ENCODE measurements at places on chromosomes 3 and 15.

- no peak for DNase-seq
These were observed 279.8 kb downstream of the ARPP21 start for GRCh38 chr3:35919160-35919559.

DNA sequence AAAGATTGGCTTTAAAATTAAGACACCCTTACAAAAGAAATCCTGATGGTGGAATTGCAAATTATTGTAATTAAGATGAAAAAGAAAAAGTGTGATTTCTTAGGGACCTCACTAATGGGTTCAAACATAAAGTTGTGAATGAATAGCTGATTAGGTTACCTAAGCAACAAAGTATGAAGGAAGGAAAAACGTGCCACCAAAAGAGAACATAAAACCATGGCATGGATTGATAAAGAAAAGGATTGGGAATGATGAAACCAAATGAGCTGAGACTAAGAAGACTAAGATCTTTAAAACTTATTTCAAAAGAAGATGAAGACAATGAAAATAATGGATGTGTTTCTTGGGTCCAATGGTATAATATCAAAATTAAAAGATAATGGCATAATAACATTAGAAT is 32.2 kb upstream of the GUCA1C start:
- no peak for DNase-seq

- DNase-seq: no peak
These were observed 77.0 kb downstream of the CCK start for GRCh38 chr3:42189001-42189460.

DNA sequence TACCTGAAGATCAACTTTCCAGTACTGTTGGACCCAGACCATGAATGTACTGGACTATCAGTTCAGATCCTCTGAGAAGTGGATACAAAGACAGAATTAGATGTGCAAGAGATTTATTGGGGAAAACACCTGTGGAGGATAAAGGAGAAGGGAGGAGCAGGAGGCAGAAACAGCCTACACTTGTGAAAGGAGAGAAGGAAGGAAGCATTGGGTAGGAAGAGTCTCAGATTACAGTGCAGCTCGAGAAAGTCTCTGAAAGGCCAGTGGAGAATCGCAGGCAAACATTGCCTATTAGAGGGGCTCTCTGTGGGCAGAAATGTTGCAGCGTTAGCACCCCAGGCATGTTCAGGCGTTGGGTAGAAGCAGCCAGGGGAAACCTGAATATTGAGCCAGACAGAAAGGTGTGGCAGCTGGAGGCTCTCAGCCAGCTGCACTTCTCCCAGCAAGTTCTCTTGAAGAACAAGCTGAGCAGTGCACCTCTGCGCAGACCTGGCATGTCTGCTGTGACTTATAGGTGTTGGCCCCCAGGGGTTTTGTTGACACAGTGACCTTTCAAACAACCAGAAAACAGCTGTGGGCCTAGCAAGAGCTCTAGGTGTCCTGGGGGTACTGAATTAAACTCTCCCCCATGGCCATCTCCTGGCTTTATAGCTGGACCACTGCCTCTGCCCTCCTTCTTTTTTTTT is 7.0 kb downstream of the CHST14 start:
- DNase-seq: no peak
